Endothelial cell (in vitro differentiated cells): ENCODE measurements at places on chromosomes 6 and 20.

DNA sequence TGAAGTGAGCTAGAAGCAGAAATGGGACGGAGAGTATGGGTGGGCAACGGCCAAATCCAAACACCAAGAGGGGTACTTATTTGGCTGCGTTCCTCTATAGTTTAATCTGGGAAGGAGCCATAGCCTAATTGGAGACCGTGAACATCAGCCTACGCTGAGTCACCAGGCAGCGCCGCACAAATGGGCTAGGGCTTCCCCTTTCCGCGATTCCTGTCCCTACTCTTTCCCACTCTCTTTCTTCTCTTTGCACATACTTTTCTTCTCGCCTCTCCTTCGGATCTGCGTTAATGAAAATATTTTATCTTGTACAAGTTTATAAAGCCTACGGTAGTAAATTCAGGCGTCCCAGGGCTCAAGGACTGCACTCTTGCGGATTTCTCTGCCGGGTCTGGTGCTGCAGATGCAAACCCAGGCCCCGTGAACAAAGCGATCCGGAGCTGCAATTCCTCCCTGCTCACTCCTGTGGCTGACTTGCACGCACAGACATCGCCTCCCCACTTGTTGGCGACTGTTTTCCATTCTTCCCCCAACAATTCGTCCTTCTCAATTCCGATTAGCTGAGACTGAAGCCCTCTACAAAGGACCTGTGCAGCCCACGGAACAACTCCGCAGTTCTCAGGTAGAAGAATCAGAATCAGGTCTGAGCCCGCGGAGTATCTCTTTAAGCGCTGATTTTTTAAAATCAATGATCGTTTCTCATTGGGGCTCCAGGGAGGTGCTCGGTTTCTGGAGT lies 4.2 kb upstream of the TBX18 start:
- DNase-seq, result peak; percentile 46

DNA sequence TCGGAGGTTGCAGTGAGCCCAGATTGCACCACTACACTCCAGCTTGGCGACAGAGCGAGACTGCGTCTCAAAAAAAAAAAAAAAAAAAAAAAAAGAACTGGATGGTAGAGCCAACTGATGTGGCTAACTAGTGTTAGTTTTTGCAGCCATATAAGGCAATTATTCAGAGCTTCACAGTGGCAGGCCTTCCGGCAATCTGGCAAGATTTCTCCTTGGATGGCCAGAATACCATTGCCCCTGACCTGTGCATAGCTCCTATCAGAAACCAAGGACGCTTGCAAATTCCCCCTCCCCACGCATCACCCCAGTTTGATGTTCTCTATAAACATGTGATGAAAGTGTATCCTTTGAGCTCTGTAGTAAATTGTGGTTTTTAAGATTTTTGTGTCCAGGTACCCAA lies 127.0 kb downstream of the RNF144B start:
- DNase-seq, result no peak

DNA sequence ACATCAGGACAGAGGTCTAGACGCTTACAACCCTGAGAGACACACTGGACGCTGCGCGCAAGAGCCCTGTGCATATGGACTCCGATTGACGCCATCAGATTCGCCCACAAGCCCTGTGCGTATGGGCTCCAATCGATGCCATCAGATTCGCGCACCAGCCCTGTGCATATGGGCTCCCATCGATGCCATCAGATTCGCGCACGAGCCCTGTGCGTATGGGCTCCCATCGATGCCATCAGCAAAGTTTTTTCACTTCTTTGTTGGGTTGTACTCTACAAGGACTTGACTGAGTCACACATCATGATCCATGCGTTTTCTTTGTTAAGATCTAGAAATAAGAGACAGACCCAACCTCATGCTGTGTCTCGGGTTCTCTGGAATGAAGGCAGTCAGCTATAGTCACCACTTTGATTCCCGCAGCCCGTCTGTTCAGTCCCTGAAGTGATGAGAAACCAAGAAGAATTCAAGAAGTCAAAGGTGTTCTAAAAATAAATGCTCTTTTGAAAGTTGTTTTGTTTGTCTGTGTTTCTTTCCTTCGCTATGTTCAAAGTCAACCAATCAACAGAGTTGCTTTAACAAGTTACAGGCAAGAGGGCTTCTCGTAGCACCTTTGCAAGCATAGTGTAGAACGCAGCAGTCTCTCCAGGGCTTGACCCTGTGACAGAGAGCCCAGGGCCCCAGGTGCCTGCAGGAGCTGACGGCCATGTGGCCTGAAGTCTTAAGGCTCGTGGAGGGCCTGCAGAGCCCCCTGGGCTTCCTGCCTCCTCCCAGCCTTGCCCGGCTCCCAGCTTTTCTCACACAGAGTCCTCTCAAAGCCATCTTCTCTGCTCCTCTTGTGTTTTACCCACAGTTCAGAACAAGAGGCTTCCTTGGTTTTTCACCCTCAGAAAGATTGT lies 7.9 kb downstream of the RPS6KA2 start:
- no peak for DNase-seq

GRCh38 chr6:149683256-149683859 lies 34.5 kb downstream of the LATS1 start:
- DNase-seq, result no peak

GRCh38 chr6:30480536-30481156 lies 8.7 kb upstream of the HLA-E start:
- no peak for DNase-seq
